ENCODE measurements at places on chromosomes 4 and X.
A peak's percentile ranks its signal among the peaks of the same experiment; 100 is the strongest.

DNA sequence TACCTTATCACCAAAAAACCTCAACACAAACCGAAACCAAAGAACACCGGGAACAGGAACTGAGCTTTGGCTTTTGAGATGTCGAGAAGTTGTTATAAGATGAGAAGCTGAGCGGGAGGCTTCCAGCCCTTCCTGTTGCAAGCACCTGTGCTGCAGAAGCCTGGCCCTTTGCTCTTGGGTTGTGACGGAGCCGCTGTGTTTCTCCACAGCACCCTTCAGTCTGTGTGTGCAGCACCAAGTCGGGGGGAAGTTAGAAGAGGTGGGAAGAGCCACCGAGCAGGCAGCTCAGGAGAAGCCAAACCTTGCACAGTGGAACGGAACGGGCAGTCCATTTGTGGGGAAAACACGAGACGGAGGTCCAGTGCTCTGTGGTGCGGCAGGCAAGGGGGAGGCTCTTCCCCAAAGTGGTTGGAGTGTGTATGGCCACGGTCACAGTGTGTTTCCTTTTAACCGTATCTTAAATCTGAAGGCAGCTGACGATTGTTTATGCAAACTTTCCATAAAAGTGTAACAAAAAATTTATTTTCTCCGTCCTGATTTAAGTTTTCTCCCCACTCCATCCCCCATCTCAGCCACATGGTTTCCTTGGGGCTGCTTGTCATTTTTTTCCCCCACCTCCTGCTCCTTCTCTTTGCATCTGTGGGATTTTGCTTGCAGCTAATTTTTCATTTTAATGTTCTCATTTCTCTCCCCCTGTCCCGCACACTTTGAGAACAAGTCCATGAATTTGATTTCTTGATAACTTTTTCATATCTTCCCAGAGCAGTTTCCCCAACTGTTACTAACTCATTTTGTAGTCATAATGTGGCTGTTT is 123.7 kb downstream of the STOX2 start:
- DNase-seq: no peak

DNA sequence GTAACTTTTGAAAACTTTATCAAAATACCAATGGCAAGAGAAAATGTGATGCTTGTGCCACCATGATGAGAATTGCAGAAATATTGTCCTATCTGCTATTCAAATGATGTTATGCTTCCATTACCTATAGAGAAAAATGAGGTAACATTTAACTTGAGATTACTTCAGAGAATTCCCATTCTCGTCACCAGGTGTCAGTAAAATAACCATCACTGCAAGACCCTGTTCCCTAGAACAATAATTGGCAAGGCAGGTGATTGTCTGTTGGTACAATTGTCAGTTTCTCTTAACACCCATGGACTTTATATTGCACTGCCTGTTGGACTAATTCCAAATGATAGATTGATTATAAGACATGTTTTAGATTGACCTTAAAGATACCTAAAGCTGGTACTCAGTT is 179.9 kb downstream of the GABRG1 start:
- DNase-seq: no peak

DNA sequence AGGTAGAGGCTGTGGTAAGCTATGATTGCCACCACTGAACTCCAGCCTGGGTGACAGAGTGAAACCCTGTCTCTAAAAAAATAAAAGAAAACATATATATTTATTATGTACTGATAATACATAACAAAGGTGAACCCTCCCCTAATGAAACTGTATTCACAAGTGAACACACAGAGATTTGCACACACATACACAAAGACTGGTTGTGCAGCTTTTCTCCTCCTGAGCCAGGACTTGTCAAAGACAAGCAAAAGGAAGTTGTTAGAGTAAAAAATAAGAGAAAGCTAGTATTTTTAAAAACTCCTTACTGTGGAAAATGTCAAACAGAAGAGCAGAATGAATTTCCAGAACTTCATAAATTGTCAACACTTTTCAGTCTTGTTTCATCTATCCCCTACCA is 1.5 kb upstream of the GRSF1 start:
- no peak for DNase-seq

- no peak for DNase-seq
These were observed 752 bp upstream of the ATP6AP2 start for GRCh38 chrX:40579900-40580536.

GRCh38 chrX:86047936-86048280 is 550 bp upstream of the CHM start:
- no peak for DNase-seq

GRCh38 chr4:114649908-114650307 is 51.3 kb downstream of the UGT8 start:
- DNase-seq: no peak

- DNase-seq: no peak
These were observed 96.8 kb downstream of the NSUN7 start for GRCh38 chr4:40846532-40846931.

- DNase-seq: no peak
These were observed 112.0 kb upstream of the TTC29 start for GRCh38 chr4:147057611-147058190.

DNA sequence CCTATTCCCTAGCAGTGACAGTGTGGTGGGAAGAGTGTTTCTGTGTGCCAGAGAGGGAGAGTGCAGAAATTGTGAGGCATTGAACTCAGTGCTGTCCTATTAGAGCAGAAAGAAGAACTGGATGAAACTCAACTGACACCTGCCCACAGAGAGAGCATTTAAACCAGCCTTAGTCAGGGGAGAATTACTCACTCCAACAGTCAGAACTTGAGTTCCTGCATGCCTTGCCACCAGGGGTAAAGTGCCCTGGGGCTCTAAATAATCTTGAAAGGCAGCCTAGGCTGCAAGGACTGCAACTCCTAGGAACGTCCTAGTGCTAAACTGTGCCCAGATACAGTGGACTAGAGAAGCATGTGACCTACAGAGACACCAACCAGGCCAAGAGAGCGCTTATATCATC is 12.8 kb downstream of the CYSLTR1 start:
- no peak for DNase-seq

- DNase-seq: no peak
These were observed 82.1 kb downstream of the PPP2R2C start for GRCh38 chr4:6390356-6390755.

DNA sequence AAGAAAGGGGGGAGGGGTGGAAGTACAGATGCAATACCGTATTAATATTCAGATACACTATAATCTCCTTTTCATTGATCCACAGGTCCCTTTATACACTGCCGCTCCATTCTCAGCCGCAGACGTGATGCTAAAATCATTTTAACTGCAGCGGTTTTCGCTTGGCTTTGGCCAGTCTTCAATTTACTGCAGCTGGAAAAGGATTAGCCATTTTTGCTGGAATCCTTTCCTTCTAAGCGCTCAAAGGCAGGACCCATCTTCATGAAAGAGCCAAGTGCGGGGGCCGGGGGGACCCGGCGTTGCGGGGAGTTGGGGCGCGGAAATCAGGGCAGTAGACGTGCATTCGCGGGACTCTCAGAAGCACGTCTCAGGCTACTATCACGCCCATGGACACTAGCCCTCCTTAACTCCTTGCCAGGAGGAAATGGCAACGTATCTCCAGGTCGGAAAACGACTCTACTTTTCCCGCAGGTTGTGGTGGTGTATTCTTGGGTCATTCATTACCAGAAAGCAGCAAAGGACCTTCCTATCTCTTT is 1.7 kb upstream of the PCDH10 start:
- no peak for DNase-seq

- DNase-seq: peak; percentile 49
These were observed 67.6 kb downstream of the SHOX start for GRCh38 chrX:698206-698605.

DNA sequence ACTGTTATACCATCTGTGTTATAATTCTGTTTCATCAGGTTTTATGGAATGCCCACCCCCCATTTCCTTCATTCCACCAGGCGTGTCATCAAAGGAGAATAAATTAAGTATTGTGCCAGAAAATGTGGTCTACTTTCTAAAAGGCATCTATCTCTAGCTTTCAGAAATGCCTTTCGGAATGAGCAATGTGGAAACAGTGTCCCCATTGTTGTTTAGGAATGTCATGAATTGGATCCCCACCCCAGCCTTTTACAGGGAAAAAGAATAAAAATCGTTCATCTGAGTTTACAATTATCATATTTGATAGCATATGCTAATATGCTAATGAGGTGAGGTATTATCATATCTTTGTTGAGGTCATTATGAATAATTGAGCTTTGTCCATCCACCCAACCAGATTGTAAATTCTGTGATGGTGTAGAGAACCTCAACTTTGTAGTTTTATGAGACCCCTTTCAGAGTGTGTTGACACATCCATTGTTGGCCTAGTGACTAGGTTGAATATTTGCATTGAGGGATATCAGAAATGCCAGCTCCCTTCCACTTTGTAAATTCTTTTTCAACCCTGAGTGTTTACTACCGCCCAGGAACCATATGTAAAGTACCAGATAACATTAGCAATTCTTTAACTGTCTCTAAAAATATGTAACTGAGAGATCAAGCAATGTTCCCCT is 56.2 kb upstream of the CCDC160 start:
- DNase-seq: no peak

DNA sequence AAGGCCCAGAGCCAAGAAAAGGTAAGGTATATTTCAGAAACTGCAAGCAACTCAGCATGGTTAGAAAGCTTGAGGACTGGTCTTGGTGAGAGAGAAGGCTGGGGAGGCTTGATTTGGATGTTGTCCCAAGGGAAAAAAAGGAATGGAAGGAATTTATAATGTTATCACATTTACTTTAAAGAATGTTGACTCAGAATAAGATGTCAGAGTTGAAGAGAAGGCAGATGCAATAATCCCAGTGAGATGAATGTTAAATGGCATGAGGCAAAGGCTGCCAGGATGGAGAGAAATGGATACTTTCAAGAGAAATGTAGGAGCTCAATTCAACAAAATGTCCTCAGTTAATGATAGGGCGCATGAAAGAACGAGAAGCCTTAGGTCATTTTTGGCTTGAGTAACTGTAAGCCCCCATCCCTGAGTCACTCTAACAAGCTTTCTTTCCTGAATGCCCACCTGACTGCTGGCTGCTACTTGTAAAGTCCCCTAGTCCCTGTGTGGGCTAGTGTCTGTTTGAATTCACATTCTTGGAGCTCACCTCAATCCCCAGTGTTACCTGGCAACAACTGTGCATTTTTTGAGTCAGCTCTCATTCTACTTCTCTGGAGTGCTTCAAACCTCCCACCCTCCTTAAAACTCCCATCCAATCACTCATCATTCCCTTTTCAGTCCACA is 103.0 kb upstream of the TAPT1 start:
- DNase-seq: no peak

- no peak for DNase-seq
These were observed 192.0 kb downstream of the PCDH7 start for GRCh38 chr4:30912098-30912714.

GRCh38 chr4:10100734-10101216 is 15.8 kb downstream of the WDR1 start:
- DNase-seq: no peak

DNA sequence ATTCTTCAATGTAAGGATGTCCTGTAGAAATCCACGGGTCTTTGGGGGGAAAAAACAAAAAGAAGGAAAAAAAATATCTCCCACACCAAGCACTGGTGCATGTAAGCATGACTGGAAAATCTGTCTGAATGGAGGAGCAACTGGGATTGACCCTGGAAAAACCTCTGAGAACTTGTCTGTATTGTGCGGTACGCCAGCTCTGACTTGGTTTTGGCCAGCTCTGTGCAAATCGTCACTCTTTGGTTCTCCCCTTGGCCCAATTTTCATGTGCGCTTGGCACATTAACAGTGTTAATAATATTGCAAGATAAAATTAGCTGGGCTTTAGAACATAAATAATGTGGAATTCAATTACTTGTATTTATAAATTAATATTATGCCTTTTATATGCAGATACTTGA is 231.2 kb upstream of the HAND2 start:
- DNase-seq: no peak
